ENCODE measurements at places on chromosomes 13 and 19. TPM values are rescaled to one million over a fixed set of nuclear protein-coding genes. Genes with fewer than 3 reads are reported as not detected.

Gene SLC25A41
- 1.1 TPM for total RNA-seq

DNA sequence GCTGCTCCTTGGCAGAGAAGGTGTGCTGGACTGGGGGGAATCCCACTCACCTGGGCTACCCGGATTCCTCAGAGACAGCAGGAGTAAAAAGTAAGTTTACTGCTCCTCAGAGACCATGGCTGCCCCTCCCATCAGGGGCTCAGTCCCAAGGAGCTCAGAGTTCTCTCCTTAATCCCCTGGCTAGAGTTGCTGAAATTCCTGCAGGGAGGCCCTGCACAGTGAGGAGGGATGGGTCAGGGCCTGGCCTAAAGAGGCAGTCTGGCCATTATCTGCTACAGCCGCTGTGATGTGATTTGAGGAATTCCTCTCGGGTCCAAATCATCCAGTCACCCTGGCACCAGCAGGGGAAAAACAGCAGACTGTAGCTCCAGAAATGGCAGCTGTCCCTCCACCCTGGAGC, 502.5 kb downstream of the PCDH17 start:
- no peak overlapping the region for H3K27ac ChIP-seq
- no peaks in the 10 kb centered on the region for H3K27me3 ChIP-seq
- no peak for DNase-seq
- no peaks in the 10 kb centered on the region for H3K36me3 ChIP-seq

- H3K27me3 ChIP-seq: no peaks in the 10 kb centered on the region
- DNase-seq: peak; percentile 100
- peak within 1 kb of the TSS; percentile 94 for H3K27ac ChIP-seq
Observed at GRCh38 chr19:44845612-44846454, at the start of gene NECTIN2. Gene NECTIN2 (plus strand): TSS chr19:44846297. CDS start chr19:44846526, 229 bp downstream.

DNA sequence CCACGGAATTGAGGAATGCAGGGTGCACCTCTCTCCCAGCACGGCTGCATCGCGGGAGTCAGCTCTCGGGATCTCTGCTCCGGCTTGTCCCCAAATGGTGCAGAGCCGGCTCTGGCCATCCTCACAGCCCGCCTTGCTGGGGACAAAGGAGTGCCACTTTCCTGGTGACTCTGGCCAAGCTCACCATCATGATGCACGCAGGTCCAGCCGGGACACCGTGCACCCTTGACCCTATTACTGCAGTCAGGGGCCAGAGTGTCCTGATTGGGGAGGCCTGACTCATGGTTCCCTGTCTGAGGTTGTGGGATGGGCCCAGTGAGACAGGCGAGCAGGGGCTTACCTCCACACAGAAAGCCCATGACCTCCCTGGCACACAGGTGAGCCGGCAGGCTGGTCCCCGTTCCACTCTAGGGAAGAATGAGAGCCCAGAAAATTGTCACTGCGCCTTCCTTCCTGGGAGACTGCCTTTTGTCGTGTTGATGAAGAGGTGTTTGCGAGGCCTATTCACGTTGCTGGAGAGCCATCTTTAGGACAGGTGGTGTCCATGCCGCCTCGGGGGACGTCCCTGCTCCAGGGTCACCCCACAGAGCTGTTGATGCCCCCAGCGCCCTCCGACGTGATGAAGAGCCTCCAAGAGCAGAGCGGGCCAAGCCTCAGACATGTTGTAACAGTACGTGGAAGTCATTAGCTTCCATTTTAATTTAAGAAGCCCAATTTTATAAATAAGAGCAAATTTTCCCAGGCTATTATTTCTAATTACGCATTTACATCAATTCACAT, 18.5 kb upstream of the VSTM2B start:
- DNase-seq: peak; percentile 56
- H3K27me3 ChIP-seq: peaks cover 19% of the 10 kb centered on the region
- no peak overlapping the region for H3K27ac ChIP-seq
- no peaks in the 10 kb centered on the region for H3K4me1 ChIP-seq

DNA sequence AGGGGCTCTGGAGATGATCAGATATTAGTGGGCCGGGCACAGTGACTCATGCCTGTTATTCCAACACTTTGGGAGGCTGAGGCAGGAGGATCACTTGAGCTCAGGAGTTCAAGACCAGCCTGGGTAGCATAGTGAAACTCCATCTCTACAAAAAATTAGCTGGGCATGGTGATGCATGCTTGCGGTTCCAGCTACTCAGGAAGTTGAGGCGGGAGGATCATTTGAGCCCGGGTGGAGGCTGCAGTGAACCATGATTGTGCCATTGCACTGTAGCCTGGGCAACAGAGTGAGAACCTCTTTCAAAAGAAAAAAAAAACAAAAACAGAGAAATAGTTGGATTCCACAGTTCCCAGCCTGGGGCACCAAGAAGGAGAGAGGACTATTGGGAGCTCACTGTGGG, 17.9 kb upstream of the SHFL start:
- H3K27ac ChIP-seq: no peak overlapping the region
- H3K4me1 ChIP-seq: no peaks in the 10 kb centered on the region
- DNase-seq: no peak
- no peaks in the 10 kb centered on the region for H3K36me3 ChIP-seq
- no peaks in the 10 kb centered on the region for H3K27me3 ChIP-seq
- H3K4me3 ChIP-seq: no peak overlapping the region

DNA sequence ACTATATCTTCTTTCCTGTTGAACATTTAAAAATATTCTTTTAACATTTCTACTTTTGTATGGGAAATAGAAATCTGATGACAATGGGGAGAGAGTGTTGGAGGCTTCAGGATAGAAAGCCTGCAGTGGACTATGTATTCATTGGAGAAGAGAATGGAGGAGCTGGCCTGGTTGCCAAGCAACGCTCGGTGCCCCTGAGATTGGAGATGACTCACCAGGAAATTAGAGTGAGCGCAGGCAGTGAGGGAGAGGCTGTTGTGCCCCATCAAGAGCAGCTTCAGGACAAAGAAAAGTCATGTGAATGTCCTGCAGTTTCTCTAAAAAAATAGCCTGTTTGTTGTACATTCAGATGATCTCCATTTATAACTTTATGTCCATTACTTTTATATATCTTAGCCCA, 48.7 kb upstream of the ZNF835 start:
- no peaks in the 10 kb centered on the region for H3K4me1 ChIP-seq
- DNase-seq: no peak
- no peak overlapping the region for H3K27ac ChIP-seq
- H3K27me3 ChIP-seq: no peaks in the 10 kb centered on the region
- no peak overlapping the region for H3K4me3 ChIP-seq

Gene C19orf38
- total RNA-seq: 2.0 TPM

Gene ZNF628
- 5.0 TPM for total RNA-seq

DNA sequence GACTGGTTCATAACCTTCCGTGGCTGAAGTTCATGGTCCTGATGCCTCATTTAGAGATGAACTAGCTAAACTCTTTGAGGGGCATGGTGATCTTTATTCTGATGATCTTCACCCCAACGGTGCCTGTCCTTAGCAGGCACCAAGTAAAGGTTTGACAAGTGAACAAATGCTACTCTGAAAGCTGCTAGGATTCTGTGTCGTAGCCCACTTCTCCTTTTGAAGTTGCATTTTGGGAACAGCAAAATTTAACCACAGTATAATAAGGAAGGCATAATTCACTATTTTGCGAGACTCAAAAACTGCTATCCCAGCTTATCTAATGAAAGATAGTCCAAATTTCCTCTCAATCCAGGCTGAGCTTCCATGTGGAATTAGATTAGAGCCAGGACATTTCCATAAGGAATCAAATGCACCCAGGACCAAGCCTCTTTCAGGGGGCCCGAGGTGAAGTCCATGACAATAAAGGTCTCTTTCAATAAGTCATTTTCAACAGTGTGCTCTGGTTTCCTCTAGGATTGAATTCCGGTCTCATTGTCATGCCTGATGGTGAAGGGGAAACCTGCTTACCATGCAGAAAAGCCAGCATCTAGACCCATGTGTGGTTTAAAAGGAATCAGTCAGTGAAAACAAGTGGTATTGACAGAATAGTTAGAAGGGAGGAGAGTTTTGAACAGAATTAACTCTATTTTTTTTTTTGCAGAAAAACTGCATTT, 23.1 kb downstream of the SIAH3 start:
- no peak for DNase-seq
- H3K27me3 ChIP-seq: no peaks in the 10 kb centered on the region
- H3K4me3 ChIP-seq: no peak overlapping the region
- no peak overlapping the region for H3K27ac ChIP-seq

DNA sequence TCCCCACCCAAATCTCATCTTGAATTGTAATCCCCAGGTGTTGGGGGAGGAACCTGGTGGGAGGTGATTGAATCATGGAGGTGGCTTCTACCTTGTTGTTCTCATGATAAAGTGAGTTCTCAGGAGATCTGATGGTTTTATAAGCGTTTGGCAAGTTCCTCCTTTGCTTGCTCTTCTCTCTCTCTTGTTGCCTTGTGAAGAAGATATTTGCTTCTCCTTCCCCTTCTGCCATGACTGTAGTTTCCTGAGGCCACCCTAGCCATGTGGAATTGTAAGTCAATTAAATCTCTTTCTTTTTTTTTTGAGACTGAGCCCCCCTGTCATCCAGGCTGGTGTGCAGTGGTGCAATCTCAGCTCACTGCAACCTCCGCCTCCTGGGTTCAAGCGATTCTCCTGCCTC, 34.4 kb downstream of the VSTM1 start:
- no peak for DNase-seq
- H3K4me1 ChIP-seq: no peaks in the 10 kb centered on the region
- H3K27ac ChIP-seq: no peak overlapping the region
- H3K36me3 ChIP-seq: no peaks in the 10 kb centered on the region
- H3K4me3 ChIP-seq: no peak overlapping the region

Gene IL4I1
- total RNA-seq: 0.66 TPM

DNA sequence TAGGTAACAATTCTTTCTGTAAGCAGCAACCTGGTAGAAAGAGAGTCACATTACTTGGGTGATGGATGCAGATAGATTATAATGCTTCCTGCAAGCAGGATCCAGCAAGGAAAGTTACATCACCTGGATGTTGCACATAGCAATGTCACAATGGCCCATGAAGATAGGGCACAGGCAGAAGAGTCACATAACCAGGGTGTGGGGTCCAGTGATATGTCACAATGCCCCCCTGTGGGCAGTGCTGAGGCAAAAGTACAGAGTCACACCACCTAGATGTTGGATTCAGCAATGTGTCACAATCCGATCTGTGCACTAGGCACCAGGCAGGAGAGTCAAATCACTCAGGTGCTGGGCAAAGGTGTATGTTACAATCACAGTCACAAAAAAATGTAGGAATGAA, 4.0 kb upstream of the ZNF43 start:
- no peaks in the 10 kb centered on the region for H3K27me3 ChIP-seq
- no peak overlapping the region for H3K27ac ChIP-seq
- no peak overlapping the region for H3K4me3 ChIP-seq
- DNase-seq: no peak

DNA sequence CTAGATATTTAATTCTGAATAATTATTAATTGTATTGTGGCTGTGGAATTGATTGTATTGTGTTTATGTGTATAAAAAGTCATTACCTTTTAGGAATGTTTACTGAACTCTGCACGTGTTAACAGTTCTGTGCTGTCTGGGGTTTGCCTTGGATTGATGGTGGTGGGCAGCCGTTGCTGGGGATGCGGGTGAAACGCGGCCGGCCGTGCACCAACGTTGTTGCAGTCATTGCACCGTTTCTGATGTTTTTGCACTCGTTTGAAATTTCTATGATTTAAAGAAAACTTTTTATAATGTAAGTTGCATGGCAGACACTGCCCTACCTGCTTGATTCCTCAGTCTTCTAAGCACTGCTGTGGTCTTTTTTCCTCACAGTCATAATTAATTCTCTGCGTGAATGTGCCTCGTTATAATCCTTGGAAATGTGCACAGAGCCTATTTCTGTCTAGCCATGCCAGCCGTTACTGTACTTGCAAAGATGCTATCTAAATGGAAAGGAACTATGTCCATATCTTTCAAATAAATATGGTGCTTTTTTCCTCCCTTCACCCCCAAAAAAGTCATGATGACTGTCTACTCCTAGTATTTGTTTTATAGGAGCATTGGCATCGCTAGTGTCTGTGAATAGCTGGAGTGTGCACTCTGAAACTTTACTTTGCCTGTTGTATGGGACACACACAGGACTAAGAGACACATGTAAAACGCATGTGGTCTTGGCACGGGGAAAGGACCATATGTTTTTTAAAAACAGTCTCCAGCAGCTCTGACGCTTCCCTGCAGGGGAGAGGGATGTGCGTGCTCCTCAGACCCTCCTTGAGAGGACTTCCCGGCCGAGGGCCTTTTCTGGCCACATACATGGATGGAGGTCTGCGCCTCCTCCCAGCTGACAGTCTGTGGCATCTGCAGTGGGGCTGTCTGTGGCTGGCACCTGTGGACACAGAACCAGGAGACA, 40.7 kb upstream of the MCF2L start:
- H3K4me3 ChIP-seq: no peak overlapping the region
- DNase-seq: no peak
- H3K27ac ChIP-seq: no peak overlapping the region
- H3K4me1 ChIP-seq: no peaks in the 10 kb centered on the region
- H3K27me3 ChIP-seq: peaks cover 19% of the 10 kb centered on the region
- no peaks in the 10 kb centered on the region for H3K36me3 ChIP-seq

Gene AP2A1
- total RNA-seq: 53.4 TPM

Gene ZIC2
- total RNA-seq: not detected

DNA sequence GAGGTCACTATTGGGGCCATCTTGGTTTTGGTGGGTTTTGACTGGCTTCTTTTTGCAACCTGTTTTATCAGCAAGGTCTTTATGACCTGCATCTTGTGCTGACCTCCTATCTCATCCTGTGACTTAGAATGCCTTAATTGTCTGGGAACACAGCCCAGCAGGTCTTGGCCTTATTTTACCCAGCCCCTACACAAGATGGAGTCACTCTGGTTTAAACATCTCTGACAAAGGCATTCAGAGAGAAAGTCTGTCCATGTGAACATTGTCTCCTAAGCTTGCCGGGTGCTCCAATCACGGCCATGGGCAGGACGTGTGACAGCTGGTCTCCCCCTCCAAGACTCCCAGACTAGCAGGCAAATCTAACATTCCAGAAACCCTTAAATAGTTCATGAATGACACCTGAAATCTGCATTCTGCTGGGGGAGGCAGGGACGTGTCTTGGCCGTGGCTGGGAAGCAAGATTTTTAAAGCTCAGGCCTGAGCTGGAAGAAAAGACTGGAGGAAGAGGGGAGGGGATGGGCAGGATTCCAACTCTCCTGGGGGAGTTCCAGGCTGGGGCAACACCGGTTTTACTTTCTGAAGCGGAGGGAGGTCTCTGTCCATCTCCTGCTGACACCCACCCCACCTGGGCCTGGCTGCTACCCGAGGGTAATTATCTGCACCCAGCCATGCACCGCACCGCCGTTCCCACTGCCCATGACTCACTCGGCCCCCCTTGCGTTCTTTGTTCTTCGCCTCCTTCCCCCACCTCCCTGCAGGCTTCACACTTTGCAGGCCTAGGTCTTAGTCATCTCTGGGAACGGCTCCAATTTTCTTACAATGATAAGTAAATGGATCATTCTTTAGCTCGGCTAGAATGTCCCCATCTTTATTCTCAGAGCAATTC, 11.6 kb upstream of the OR1M1 start:
- H3K4me1 ChIP-seq: peaks cover 22% of the 10 kb centered on the region
- no peak overlapping the region for H3K4me3 ChIP-seq
- H3K27me3 ChIP-seq: no peaks in the 10 kb centered on the region
- DNase-seq: peak; percentile 90
- H3K36me3 ChIP-seq: no peaks in the 10 kb centered on the region

Gene ZNF99
- total RNA-seq: 1.1 TPM

GRCh38 chr13:99640260-99640659, 139.0 kb downstream of the TM9SF2 start:
- no peaks in the 10 kb centered on the region for H3K36me3 ChIP-seq
- H3K27ac ChIP-seq: no peak overlapping the region
- DNase-seq: no peak
- H3K4me1 ChIP-seq: no peaks in the 10 kb centered on the region
- H3K27me3 ChIP-seq: no peaks in the 10 kb centered on the region

Gene NLRP12
- total RNA-seq: 0.36 TPM

All from sigmoid colon (tissue), 7 donors.